ENCODE measurements at places on chromosomes 12 and 14.

DNA sequence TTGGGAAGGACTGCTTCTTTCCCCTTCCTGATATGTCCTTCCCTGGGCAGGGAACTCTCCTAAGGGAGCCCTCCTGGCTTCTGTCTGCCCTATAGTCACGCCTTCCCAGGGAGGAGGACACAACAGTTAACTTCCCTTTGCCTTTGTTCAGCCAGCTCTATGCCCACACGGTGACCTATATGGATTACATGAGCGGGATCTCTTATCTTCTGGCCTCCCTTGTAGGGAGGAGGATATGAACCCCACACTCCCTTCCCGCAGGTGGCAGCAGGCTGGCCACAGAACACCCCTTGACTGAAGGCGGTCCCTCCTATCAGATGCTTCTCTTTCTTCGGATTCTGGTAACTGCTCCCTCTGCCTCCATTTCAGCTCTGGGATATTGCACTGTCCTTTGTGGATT lies 135.6 kb upstream of the MAX start:
- DNase-seq: no peak

DNA sequence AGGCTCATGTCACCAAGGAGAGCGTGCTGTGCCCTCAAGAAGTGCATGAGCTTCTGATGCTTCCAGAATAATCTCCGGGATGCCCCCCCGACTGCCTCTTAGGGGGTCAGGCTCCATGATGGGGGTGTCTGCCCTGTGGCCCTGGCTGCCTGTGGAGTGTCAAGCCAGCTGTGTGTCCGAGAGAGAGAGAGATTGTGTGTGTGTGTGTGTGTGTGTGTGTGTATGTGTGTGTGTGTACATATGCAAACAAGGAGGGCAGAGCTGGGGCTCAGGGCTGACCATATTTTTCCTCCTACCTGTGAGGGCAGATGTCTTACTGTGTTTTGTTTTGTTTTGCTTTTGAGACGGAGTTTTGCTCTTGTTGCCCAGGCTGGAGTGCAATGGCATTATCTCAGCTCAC lies 5.6 kb upstream of the ALDH2 start:
- DNase-seq: no peak

DNA sequence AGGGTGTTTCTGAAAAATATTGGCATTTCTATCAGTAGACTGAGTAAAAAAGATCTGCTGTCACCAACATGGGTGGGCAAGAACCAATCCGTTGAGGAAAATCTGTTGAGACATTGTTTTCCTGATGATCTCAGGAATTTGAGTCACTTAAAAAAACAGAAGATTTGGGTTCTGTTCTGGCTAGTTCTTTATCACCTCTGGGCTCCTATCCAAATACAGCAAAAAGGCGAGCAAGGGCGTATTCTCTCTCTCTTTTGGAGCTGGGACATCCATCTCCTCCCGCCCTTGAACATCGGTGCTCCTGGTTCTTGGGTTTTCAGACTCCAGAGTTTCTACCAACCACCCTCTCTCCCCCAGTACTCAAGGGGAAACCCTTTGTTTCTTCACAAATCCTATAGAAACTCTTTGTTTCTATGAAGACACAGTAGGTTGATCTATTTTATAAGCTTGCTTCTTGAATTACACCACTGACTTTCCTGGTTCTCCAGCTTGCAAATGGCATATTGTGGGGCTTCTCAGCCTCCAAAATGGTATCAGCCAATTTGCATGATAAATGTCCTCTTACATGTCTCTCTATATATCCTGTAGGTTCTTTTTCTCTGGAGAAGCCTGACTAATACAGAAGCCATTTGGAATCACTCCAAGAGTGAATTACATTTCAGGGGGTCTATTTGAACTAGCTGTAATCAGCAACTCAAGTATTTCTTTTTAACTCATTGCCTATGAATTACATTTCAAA lies 263.9 kb upstream of the TMTC1 start:
- peak; percentile 76 for DNase-seq

- no peak for DNase-seq
Measured at GRCh38 chr14:99363616-99364290, 91.8 kb upstream of the BCL11B start.

DNA sequence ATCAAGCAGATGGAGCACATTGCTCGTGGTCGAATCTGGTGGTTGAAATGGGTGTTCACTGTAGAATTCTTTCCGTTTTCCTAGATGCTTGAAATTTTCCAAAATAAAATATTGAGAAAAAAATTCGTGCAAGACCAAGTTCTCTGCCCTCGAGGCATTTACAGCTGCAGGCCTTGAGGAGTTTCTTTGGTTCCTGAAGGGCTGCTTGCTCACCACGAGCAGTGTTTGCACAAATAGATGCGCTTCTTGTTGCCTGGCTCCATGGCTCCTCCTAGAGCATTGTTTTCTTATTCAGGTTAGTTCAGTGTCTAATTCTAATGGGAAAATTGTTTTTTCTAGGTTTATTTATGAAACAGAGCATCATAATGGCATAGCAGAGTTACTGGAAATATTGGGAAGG lies 74.5 kb upstream of the DYNC1H1 start:
- DNase-seq: no peak

- DNase-seq: no peak
Measured at GRCh38 chr14:77475432-77476115, 17.7 kb downstream of the AHSA1 start.

DNA sequence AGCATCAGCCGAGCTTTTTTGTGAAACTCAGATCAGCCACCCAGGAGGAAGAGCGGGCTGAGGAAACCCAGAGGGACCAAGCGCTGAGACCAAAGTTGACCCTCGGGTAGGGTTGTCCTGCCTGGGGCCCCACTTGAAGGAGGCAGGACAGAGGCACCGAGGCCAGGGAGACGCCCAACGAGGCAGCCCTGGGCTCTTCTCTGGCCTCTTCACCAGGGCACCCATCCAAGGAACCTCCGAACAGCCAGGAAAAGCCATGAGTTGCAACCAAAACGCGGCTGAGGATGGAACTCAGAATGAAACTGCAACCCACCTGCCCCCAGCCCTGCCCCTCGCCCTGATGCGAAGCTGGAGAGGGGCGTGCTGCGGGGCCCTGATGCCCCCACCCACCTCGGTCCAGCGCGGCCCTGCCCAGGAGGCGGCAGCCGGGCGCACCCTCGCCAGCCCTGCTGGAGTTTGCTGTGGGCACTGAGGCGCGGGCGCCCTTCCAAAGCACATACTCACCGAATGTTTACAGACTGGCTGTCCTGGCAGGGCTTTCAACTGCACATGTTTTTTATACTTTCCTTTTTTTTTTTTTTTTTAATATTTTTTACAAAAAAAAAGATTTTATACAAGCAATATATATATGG lies 41.9 kb downstream of the JDP2 start:
- DNase-seq: peak; percentile 93

DNA sequence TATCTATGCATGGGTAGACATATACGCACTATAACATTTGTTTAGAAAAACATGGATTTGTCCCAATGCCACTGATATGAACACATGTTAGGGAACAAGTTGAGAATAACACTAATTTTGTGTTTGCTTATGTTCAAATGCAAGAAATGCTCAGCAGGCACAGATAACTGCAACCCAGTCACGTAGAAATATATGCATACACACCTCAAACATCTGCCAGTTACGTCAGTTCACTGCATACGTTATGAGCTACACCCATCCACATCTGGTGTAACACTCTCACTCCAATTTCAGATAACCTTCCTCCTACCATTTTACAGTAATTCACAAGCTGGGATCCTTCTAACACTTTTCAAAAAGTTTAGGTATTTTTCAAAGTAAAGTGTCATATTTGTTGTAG lies 10.7 kb downstream of the PAWR start:
- DNase-seq: no peak

GRCh38 chr12:110929818-110930217 lies 9.4 kb upstream of the MYL2 start:
- no peak for DNase-seq

- DNase-seq: no peak
Measured at GRCh38 chr14:80095623-80096022, 115.7 kb downstream of the DIO2 start.

DNA sequence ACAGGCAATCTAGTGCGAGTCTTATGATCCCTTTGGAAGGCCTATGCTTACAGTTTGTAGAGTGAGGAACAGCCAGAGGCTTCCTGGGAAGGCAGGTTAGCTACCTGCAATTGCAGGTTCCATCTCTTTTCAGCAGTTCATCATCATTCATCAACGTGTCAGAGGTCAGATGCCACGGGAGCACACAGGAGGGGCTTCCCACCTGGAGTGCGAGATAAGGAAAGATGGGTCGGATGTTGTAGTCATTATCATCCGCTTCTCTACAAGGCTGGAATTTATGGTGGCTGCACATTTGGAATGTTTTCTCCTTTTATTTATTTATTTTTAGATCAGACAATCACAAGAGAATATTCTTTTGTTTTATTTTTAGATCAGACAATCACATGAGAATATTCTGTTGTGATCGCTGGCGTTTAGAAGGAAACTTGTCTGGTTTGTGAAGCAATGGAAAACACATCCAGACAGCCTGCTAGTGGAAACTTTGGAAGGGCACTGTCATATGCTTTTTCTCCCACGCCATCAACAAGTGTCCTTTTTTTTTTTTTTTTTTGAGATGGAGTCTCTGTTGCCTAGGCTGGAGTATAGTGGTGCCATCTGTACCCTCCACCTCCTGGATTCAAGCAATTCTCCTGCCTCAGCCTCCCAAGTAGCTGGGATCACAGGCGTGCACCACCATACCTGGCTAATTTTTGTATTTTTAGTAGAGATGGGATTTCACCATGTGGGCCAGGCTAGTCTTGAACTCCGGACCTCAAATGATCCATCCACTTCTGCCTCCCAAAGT lies 1.9 kb upstream of the BICD1 start:
- DNase-seq: no peak

GRCh38 chr12:1935242-1935641 lies 16.8 kb upstream of the CACNA2D4 start:
- DNase-seq: no peak

DNA sequence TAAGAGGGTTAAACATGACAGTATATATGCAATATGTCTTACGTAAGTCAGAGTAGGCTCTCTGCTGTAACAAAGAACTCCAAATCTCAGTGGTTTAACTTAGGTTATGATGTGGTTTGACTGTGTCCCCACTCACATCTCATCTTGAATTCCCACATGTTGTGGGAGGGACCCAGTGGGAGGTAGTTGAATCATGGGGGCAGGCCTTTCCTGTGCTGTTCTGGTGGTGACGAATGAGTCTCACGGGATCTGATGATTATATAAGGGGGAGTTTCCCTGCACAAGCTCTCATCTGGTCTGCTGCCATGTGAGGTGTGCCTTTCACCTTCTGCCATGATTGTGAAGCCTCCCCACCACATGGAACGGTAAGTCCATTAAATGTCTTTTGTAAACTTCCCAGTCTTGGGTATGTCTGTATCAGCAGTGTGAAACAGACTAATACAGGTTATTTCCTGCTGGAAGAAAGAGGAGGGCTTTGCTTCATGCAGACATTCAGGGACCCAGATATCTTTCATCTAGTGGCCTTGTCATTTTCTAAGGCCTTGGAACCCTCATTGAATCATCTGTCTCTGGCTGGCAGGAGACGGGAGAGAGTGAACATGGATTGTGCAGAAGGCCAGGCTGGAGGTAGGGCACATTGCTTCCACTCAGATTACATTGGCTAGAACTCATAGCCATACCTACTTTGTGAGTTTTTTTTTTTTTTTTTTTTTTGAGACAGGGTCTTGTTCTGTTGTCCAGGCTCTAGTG lies 96.1 kb downstream of the CRADD start:
- DNase-seq: no peak

DNA sequence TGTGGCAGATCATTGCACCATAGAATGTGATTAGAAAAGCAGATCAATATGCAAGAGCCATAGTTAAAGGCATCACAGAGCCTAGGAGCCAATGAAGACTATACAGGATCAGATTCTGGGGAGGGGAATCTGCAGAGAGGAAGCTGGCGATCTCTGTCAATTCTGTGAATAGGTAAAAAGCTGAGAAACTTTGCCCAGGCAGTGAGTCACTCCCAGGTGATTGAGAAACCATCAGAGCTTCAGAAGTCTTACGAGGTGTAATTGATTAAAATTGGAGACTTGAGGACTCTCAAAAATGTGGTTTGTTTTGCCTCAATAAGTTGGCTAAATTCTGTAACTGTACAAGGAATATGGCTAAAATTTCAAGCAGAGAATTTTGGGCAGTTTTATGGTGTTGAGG lies 41.7 kb upstream of the TSPAN11 start:
- DNase-seq: no peak

DNA sequence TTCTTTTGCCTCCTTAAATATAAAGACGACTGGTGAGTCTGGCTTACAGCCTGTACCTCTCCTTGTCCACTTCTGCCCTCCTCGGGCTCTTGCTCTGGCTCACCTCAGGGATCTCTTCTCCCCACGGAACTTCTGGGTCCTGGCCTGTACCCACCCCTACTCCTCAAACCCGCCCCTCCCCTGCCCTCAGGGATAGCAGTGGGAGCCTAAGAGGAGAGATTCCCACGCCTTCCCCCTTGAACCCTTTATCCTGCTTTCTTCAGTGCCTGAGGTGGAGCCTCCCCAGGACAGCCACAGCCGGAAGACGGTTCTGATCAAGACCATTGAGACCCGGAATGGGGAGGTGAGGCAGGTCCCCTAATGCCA lies 2.7 kb downstream of the PRPH start:
- DNase-seq: no peak

GRCh38 chr14:23562822-23563472 lies 4.6 kb downstream of the AP1G2 start:
- DNase-seq: peak; percentile 66

DNA sequence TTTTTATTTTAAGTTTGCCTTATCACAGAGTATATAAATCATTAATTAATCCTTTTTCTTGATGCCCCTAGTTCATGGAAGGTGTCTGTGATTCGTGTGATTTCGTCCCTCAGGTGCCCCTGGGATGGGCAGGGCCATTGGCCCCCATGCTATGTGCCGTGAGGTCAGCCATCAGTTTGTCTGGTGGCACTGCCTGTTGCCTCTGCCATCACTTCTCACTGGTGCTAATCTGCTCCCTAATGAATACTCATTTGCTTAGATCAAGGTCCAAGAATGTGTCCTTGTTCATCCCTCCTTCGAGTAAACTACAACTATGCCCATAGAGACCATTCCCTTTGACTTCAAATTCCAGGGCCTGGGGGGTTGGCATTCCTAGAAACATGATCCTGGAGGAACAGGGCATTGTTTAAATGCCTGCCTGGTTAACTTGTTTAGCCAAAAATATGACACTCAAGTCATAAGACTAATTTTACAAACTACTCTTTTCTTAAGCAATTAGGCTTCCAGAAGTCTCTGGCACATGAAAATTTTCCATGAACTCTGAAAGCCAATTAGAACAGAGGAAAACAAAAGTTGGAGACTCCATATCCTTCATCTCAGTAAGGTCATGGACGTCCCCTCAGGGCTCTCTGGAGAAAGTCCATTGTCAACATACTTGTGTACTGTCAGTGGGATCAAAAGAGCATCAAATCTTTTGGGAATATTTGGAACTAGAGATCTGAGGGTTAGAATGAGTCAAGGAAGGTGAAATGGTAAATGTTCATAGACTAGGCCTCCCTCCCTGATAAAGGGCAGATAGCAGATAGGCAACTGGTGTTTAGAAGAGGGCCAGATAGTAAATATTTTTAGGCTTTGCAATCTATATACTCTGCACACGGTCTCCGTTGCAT lies 90.9 kb upstream of the PLXNC1 start:
- DNase-seq: no peak

DNA sequence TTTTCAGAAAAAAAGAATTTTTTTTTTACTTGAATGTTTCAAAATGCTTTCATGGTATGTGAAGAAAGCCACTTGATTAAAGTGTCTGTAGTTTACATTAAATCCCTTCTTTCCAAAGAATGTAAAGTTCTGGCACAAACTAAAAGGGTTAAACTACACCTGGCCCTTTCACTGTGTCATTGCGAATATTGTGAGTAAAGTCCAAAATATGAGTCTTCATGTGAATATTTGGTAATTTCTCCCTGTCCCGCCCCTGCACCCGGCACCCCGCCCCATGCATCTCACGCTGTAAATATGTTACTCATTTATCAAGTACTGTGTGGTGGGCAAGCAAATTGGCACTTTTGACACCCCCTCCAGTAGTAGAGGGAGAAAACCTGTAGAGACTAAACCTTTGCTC lies 274.7 kb downstream of the TTC6 start:
- no peak for DNase-seq

Measured in NCI-H1092 treated with DMSO at 0.1 percent for 48 hours (cell line).